ENCODE measurements at places on chromosomes 6 and 20.

- DNase-seq: no peak
Measured at GRCh38 chr6:126546541-126547120, 206.7 kb downstream of the CENPW start.

DNA sequence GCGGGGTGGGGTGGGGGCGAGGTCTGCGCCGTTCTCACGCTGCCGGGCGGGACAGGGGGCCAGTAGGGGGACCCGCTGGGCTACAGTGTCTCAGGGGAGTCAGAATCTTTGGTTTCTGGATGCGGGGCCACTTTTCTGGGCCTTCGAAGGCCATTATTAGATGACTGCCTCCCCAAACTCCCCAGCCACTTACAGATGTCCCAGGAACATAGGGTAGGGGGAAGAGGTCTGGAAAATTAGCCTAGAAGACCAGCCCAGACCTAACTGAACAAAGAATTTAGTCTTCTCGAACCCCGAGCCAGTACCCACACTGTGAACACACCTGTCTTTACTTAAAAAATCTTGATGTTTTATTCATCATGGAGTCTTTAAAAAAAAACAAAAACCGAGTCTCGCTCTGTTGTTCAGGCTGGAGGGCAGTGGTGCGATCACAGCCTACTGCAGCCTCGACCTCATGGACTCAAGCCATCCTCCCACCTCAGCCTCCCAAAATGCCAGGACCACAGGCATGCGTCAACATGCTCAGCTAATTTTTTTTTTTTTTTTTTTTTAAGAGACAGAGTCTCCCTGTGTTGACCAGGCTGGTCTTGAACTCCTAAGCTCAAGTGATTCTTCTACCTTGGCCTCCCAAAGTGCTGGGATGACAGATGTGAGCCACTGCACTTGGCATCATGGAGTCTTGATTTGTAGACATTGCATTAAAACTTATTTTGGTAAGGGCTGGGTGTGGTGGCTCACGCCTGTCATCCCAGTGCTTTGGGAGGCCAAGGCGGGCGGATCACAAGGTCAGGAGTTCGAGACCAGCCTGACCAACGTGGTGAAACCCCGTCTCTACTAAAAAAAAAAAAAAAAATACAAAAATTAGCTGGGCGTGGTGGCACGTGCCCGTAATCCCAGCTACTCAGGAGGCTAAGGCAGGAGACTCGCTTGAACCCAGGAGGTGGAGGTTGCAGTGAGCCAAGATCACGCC is 3.3 kb upstream of the SLC29A1 start:
- no peak for DNase-seq

GRCh38 chr20:2698186-2698817 is 5.7 kb downstream of the EBF4 start:
- no peak for DNase-seq

DNA sequence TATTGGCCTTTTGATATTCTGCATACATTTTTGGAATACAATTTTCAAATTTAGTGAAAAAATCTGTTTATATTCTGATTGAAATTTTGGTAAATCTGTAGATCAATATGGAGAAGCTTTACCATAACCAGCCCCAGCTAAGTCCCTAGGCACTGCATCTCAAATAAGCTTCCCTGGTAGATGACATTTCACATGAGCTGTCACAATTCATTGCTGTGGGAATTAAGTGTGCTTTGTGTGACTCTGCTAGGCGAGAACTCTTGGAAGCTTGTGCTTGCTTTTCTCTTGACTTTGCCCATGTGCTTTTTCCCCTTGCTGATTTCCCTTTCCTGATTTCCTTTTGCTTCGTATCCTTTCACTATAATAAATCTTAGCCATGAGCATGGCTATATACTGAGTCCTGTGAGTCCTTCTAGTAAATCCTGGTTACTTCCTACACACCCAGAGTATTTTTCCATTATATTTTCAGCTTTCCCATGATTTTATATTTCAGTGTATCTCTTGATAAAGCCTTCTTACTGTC is 166.5 kb upstream of the MMS22L start:
- no peak for DNase-seq

- no peak for DNase-seq
Measured at GRCh38 chr6:142906945-142907470, 38.0 kb downstream of the HIVEP2 start.

DNA sequence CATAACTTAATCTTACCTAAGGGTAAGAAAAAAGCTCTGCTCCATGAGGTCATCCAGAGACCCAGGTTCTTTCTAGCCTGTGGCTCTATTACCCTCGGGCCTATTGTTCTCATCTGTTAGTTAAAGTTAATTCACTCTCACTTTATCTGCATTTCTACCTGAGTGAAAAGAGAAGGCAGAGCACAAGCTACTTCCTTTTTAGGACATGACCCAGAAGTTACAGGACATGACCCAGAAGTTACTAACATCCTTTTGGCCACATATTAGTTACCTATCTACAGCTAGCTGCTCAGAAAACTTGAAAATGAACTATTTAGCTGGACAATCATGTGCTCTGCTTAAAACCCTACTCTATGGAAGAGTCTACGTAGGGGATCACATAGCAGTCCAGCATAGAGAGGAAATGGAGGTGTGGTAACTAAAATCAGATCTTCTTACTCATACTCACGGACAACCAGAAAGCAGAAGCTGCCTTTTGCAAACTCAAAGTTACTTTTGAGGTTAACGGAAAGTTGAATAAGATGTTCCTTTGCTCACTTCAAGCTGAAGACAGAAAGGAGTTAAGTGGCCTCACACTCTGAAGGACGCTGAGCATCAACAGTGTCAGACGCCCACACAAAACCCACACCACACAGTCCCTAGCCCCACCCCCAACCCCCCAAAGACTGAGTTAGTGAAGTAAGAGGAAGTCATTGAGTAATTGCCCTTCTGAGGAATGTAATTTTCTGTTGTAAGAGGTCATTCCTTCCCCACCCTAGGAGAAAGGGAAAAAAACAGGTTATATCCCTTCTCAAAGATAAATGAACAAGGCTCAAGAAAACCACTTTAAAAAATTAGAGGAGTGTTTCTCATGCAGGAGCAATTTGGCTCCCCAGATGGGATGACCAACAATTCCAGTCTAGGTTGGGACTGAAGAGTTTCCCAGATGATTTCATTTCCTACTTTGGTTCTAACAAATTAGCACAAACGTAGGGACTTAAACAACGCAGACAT is 45.9 kb upstream of the TAB2 start:
- DNase-seq: no peak

- DNase-seq: no peak
Measured at GRCh38 chr20:35854713-35855348, 83.0 kb downstream of the PHF20 start.

- DNase-seq: no peak
Measured at GRCh38 chr20:58071991-58072390, 156.5 kb downstream of the ANKRD60 start.

DNA sequence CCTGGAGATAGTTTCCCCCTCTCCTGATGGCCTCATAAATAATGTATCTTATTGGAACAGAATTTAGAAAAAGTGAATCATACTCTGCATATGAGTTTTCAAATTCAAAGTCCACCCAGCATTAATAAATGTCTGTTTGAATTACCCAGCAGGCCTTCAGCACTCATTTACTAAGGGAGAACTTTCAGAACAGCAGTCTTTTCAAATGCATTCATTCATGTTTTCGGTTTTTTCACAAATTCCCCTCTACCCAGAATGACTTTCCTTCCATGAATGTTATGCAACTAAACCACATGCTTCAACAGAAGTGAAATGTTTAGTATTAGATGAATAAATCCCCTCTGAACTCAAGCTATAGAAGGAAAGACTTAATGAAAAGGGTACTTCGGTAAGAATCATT is 92.4 kb downstream of the RTN4IP1 start:
- no peak for DNase-seq

- DNase-seq: no peak
Measured at GRCh38 chr20:37943501-37944455, 40.9 kb downstream of the VSTM2L start.

- DNase-seq: no peak
Measured at GRCh38 chr20:59145924-59146779, 17.5 kb upstream of the ZNF831 start.

- no peak for DNase-seq
Measured at GRCh38 chr6:155162682-155163081, 101.1 kb upstream of the CLDN20 start.

DNA sequence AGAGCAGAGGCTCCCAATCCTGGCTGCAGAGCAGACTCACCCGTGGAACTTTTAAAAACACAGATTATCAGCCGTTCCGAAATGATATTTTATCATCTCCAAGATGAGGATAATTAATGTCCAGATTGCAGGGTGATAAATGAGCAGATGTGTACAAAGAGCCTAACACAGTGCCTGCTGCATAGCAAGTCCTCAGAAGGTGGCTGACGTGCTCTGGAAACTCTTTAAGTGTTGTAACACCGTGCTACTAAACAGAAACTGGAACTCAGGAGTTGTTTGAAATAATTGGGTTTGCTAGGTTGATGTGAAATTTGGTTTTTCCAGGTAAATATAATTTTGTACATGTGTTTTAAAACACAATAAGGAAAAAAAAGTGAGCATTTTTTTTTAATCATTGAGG is 118.0 kb downstream of the ARMC2 start:
- DNase-seq: no peak

DNA sequence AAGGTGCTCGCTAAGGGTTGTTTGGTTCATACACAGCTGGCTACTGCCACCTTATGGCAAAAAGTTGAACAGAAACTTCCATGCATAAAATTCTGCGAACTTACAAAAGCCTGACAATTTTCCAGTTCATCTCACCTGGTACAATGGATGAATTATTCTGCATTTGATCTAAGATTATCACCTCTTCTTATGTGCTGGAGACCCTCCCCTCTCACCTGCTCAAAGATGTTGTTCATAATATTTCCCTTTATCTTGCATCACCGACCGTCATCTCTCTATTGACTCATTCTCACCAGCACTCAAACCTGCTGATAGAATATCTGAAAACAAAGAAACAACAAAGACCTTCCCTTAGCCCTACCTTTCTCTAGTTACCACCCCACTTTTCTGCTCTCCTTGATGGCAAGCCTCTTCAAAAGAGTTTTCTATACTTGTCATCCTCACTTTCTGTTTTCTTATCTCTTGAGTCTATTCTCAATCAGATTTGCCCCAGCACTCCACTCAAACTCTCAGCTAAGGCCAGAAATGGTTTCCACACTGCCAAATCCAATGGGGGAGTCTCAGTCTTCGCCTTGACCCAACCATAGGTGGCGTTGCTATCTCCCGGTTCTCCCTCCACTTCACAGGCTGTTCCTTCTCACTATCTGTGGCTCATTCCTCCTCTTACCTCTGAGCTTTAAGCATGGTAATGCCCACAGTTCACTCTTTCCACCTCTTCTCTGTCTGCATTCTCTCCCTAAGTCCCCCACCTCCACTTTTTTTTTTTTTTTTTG is 25.8 kb downstream of the SNRNP48 start:
- DNase-seq: peak; percentile 54

DNA sequence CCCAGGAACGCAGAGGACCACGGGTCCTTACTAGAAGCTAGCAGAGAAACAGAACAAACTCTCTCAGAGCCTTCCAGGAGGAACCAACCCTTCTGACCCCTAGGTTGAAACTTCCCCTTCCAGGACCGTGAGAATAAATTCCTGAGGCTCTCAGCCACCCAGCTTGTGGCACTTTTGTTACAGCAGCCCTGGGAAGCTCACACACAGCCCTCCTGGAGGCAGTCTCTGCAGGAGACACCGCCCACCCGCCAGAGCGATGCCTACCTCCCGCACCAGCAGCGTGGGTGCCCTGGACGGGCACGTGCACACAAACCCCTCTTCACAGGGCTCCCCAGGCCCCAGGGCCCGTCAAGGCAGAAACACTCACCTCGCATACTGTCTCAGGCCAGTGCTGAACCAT is 4.2 kb downstream of the RNASET2 start:
- DNase-seq: no peak

DNA sequence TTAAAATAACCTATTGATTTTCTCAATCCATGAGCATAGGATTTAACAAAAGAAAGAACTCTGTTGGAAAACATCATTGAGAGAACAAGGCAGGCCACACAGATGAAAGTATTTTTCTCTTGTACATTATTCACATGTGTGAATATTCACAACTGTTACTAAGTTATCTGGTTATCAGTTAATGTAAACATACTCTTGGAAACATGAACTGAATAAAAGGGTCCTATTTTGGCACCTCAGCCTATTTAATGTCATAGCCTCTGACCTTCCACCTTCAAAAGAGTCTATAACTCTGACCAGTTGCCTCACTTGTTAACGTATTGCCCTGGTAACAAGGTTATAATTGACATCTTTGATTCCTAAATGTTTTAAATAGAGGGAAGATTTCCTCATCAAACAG is 8.1 kb downstream of the SYCP2 start:
- DNase-seq: no peak

DNA sequence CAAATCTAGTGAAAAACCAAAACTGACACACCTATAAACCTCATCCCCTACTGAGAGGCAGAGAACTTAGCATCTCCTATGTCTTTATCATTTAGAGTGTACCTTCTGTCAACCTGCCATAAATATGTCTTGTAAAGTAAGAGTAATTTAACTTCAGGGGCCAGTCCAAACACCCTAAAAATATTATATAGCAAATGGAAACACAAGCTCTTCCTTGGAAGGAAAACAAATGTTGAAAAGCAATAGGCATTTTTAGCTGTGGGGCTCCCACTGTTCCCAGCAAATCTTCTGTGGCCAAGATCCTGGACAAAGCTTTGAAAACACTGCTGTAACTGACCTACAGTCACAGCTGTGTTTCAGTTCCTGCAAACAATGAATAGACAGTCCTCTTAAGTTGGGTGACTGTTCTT is 140.0 kb upstream of the RNF217 start:
- DNase-seq: no peak

DNA sequence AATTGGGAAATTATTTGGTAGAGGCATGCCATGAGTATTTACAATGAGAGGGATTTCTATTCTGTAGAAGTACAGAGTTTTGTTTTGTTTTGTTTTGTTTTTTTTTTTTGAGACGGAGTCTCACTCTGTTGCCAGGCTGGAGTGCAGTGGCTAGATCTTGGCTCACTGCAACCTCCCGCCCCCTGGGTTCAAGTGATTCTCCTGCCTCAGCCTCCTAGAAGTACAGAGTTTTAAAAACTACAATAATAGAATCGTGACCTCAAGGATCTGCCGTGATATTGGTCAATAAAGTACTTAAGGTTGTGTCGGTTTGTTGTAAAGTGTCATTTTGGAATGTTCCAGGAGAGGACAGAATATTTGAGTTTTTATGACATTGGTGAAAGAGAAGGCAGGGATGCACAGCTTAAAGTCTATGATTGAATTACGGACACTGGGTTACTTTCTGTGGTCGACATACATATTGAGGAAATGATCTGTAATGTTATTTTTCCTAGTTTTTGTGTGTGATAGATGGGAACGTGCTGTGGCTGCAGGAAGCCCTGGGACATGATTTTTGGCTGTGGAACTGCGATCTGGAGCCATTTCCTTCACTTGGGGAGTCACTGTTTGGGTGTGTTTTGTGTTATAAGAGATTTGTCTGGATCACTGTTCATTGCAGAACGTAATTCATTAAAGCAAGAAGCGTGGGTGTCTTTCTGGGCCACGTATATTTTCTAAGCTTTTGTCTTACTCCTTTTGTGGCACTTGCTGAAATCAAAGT is 59.6 kb downstream of the TIAM2 start:
- DNase-seq: no peak

GRCh38 chr6:1894954-1895353 is 285.2 kb downstream of the FOXC1 start:
- DNase-seq: no peak

- DNase-seq: no peak
Measured at GRCh38 chr6:73586416-73586974, 65.7 kb upstream of the EEF1A1 start.

GRCh38 chr6:167848783-167849182 is 22.1 kb downstream of the AFDN start:
- DNase-seq: no peak

Measured in renal cortex interstitium (tissue), 15 donors.